ENCODE measurements at places on chromosomes 11 and 22.
A peak's percentile ranks its signal among the peaks of the same experiment; 100 is the strongest.

- no peak for DNase-seq
- H3K4me1 ChIP-seq, result no peaks in the 10 kb centered on the region
- no peak overlapping the region for H3K27ac ChIP-seq
- no peaks in the 10 kb centered on the region for H3K36me3 ChIP-seq
- H3K4me3 ChIP-seq, result no peak overlapping the region
Observed at GRCh38 chr11:34986883-34987520, 70.6 kb downstream of the PDHX start.

DNA sequence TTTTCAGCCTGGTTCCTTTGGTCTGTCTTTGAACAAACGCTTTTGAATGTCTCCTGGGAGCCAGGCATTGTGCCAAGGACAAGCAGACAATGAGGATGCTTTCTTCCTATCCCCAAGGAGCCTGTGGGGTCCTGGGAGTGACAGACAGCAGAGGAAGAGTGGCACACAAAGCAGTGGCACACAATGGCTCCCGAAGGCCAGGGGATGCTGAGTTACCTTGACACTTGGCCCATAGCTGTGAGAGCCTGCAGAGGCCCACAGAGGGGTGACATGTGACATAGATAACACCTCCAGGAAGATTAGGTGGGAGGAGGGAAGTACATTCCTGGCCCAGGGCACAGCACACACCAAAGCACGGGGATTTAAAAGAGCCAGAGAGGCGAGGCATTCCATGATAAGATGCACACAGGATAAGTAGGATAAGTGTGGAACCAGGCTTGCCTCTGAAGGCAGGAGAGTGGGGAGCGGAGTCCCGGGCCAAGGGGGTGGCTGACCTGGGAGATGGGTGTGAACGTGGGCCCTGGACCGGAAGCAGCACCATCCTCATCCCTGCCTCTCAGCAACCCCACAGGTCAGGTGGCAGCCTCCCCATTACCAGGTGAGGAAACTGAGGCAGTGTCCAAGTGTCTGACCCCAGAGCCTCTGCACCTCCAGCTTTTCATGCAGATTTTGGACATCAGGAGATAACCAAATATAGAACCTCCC, 6.3 kb downstream of the UPB1 start:
- H3K27me3 ChIP-seq, result no peaks in the 10 kb centered on the region
- no peak overlapping the region for H3K27ac ChIP-seq
- no peaks in the 10 kb centered on the region for H3K36me3 ChIP-seq
- H3K4me3 ChIP-seq, result no peak overlapping the region

GRCh38 chr22:46933040-46933930, 170.8 kb downstream of the TBC1D22A start:
- H3K4me3 ChIP-seq, result no peak overlapping the region
- H3K36me3 ChIP-seq, result no peaks in the 10 kb centered on the region
- H3K27ac ChIP-seq, result no peak overlapping the region
- peaks cover 25% of the 10 kb centered on the region for H3K4me1 ChIP-seq

GRCh38 chr22:25567251-25567675, 2.8 kb downstream of the GRK3 start:
- H3K36me3 ChIP-seq, result no peaks in the 10 kb centered on the region
- H3K4me3 ChIP-seq, result no peak overlapping the region
- no peak for DNase-seq
- peaks cover 13% of the 10 kb centered on the region for H3K4me1 ChIP-seq
- H3K27me3 ChIP-seq, result no peaks in the 10 kb centered on the region

DNA sequence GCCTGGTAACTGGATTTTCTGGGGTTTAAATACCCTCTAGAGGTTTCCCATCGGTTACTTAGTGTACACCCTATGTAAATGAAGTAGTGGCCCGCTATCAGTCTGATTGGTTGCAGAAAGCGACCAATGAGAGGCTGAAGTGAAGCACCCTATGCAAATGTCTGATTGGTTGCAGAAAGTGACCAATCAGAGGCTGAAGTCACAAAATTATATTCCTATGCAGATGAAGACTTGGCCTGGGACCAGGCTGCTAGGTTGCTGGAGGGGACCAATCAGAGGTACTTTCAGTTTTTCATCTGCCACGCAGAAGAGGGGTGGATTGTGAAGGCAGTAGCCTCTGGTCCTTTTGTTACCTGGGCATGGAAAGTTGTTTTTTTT, 134.8 kb downstream of the TBC1D22A start:
- no peaks in the 10 kb centered on the region for H3K36me3 ChIP-seq
- H3K4me3 ChIP-seq, result no peak overlapping the region
- H3K27ac ChIP-seq, result no peak overlapping the region
- DNase-seq, result no peak
- peaks cover 9% of the 10 kb centered on the region for H3K4me1 ChIP-seq

DNA sequence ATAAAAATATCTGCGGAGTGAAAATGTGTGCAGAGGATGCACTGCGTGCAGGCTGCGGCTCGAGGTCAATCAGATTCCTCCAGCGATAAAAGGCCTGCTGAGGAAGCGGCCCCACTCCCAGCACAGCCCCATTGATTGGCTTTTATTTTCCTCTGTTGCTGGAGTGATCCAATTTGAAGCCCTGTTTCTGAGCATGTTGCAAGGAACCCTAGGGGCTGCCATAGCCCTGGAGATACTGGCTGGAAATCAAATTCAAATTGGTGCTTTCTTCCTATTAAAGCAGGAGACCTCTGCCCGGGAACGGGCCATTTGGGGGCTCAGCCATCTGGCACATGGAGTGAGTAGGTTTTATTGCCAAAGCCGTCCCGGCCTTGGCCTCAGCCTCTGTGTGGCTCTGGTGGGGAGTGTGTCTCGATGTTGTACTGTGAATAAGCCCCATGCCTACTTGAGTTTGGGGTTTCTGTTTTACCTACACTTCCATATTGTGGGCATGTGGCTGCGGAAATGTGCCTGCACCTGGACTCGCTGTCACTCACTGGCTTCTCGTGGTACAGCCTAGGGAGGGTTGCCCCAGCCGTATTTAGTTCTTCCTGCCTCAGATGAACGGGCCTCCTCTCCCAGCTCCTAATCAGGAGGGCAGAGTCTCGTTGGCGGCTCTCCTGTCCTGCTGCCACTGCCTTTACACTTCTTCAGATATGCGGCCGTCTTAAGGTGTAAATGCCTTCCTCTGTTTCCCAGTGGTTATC, 25.6 kb downstream of the PARVB start:
- no peak for DNase-seq
- H3K36me3 ChIP-seq, result no peaks in the 10 kb centered on the region
- H3K4me3 ChIP-seq, result no peak overlapping the region
- H3K27me3 ChIP-seq, result no peaks in the 10 kb centered on the region
- H3K27ac ChIP-seq, result no peak overlapping the region

DNA sequence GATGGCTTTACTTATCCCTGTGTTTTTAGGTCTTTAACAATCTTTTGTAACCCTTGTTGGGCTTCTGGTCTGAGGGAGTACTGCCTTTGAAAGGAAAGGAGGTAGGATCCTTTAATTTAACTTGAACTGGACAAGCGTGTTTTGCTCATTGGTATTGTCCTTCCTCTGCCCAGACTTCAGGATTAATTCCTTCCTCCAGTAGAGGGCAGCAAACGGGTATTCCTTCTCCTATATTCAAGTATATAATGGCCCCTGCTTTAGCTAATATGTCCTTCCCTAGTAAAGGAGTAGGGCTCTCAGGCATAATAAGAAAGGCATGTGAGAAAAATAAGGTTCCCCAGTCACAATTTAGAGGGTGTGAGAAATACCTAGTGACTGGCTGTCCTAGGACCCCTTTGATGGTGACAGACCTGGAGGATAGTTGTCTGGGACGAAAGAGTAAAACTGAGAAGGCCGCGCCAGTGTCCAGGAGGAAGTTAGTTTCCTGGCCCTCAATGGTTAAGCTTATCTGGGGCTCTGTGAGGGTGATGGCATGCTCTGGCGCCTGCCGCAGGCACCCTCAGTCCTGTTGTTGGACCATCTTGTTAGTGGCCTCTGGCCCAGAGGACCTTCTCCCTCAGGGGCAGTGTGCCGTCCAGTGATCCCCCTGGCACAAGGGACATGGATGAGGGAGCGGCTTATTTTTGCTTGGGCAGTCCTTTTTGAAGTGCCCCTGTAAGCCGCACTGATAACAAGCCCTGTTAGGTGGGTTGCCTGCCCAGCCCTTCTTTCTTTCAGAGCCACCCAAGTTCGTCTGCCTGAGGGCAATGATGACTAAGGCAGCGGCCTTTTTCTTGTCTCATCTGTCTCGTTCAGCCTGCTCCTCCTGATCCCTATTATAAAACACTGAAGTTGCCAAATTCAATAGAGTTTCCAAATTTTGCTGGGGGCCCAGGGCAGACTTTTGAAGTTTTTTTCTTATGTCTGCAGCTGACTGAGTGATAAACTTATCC, 51.8 kb downstream of the C11orf71 start:
- no peaks in the 10 kb centered on the region for H3K27me3 ChIP-seq
- no peak overlapping the region for H3K27ac ChIP-seq
- H3K4me3 ChIP-seq, result no peak overlapping the region
- H3K4me1 ChIP-seq, result peaks cover 4% of the 10 kb centered on the region

DNA sequence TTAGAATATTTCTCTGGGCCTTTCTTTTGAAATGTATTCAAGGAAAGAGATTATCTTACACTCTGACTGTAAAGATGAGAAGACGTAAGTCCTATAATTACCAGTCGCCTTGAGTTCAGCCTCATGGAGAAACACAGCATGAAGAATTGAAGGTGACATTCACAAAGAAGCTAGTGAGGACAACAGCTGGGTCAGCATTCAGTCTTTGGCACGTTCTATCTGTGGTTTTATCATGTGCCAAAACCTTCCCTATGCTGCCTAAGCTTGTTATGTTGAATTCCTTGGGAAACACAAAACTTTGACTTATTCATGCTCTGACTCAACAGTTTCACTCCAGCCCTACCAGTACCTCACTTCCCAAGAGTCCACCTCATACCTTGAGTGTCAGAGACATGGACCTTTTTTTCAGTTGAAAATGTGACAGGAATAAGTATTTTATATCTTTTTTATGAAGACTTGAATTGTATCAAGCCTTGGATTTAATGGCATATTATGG, 198.8 kb upstream of the KIRREL3 start:
- H3K4me1 ChIP-seq, result no peaks in the 10 kb centered on the region
- H3K27ac ChIP-seq, result no peak overlapping the region
- DNase-seq, result no peak
- H3K4me3 ChIP-seq, result no peak overlapping the region
- H3K36me3 ChIP-seq, result no peaks in the 10 kb centered on the region
- no peaks in the 10 kb centered on the region for H3K27me3 ChIP-seq

DNA sequence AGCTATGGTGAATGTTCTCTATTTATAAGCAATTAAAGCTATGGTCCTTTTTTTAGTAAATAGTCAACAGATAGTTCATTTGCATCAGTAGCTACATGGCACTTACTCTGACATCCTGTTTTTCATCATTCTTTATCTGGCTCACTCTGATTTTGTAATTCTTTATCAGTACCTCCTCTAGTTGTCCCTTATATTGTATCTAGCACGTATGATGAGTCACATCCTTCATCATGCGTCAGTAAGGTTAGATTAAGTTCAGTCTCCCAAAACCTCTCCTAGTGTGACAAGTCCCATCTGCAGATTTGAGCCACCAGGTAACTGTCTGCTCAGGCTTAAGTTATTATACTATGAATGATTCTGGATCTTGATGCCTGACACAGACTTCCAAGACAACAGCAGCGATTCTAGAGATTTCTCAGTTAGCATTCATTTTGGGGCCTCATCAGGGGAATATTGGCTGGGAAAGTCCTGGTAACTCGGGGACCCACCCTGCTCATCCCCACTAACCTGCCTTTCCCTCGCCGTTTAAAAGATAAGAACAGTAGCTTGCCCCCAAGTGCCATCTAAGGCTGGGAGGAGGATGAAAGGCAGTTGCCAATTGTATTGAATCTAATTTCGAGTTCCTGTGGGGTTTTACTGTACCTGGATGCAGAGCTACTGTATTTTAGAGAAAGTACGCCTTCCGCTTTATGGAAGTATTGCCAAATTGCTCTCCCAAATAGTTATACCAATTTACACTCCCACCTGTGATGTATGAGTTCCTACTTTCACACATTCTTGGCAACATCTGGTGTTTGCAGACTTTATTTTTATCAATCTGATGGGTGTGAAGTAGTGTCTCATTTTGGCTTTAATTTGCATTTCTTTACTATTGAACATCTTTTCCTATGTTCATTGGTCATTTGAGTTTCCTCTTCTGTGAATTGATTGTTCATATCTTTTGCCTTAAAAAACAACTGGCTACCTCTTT, 55.9 kb downstream of the ZC3H12C start:
- peaks cover 15% of the 10 kb centered on the region for H3K4me1 ChIP-seq
- H3K36me3 ChIP-seq, result no peaks in the 10 kb centered on the region
- DNase-seq, result no peak

DNA sequence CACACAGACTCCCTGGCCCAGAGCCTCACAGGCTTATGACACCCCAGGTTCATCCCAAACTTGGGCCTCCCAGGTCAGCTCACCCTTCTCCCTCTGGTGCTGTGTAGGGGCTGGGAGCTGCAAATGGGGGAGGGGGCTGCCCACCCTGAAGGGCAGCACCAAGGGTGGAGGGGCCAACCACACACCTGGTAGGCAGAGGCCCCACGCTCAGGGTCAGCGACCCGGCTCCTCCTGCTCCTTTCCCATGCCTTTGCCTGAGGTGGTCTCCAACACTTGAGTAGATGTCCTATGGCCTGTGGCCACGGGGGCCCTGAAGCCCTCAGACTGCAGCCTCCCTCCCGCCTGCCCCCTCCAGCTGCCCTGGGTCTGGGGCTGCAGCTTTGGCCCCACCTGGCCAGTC, 3.4 kb downstream of the DGCR6 start:
- no peaks in the 10 kb centered on the region for H3K27me3 ChIP-seq
- no peak for DNase-seq
- no peak overlapping the region for H3K27ac ChIP-seq
- no peaks in the 10 kb centered on the region for H3K36me3 ChIP-seq

DNA sequence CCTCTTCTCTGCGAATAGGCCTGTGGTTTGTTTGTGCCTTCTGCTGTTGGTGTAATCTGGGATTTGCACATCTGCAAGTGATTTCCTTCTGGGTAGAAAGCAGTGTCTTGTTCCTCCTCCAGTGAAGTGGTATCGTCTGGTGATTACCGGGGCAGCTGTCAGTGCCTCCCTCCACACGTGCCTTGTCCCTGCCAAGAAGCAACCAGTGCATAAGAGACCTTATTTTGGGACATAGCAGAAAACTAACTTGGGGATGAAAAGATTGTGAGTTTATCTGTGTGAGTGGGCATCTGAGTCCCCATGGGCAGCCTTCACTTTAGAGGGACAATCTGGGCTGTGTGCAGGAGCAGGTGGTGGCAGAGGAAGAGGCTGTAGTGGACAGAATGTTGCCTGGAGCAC, 71.5 kb upstream of the SORL1-AS1 start:
- DNase-seq, result no peak
- peaks cover 13% of the 10 kb centered on the region for H3K36me3 ChIP-seq
- no peak overlapping the region for H3K4me3 ChIP-seq
- H3K4me1 ChIP-seq, result peaks cover 22% of the 10 kb centered on the region

- H3K27ac ChIP-seq, result no peak overlapping the region
- no peak for DNase-seq
- H3K4me1 ChIP-seq, result no peaks in the 10 kb centered on the region
- no peaks in the 10 kb centered on the region for H3K36me3 ChIP-seq
- no peak overlapping the region for H3K4me3 ChIP-seq
Observed at GRCh38 chr11:2584434-2584811, 115.4 kb downstream of the KCNQ1OT1 start.

- DNase-seq, result no peak
- no peak overlapping the region for H3K4me3 ChIP-seq
- H3K27me3 ChIP-seq, result no peaks in the 10 kb centered on the region
- H3K36me3 ChIP-seq, result no peaks in the 10 kb centered on the region
Observed at GRCh38 chr22:24834845-24835570, 29.0 kb downstream of the SGSM1 start.

- H3K36me3 ChIP-seq, result no peaks in the 10 kb centered on the region
- H3K27me3 ChIP-seq, result no peaks in the 10 kb centered on the region
- no peak overlapping the region for H3K4me3 ChIP-seq
- no peak for DNase-seq
Observed at GRCh38 chr11:12375720-12376119, 1.7 kb upstream of the PARVA start.

- H3K4me1 ChIP-seq, result peaks cover 55% of the 10 kb centered on the region
- H3K27ac ChIP-seq, result peak overlapping the region; percentile 16
- DNase-seq, result no peak
- no peaks in the 10 kb centered on the region for H3K27me3 ChIP-seq
- no peak overlapping the region for H3K4me3 ChIP-seq
Observed at GRCh38 chr11:45087900-45088160, 58.6 kb upstream of the PRDM11 start.

All from vagina (tissue), 2 donors.